ENCODE measurements at places on chromosomes 2 and 18. TPM values are rescaled to one million over a fixed set of nuclear protein-coding genes. Genes with fewer than 3 reads are reported as not detected.

DNA sequence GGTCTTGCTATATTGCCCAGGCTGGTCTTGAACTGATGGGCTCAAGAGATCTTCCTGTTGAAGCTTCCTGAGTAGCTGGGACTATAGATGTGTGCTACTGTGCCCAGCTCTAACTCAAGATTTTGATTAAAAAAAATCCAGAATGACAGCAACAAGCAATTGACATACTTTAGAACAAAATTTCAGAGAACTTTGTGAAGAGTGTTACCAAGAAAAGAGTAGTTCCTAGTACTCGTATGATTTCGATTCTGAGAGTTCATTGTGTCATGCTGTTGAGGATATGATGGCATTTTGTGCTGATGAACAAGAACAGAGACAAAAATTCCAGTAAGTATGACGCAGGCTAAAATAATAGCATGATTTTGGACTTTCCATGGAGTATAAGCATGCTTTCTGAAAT lies 90.2 kb upstream of the TWSG1 start:
- H3K4me1 ChIP-seq = peaks cover 25% of the 10 kb centered on the region
- peak overlapping the region; percentile 51 for H3K27ac ChIP-seq
- peaks cover 52% of the 10 kb centered on the region for H3K36me3 ChIP-seq
- DNase-seq = no peak
- no peak overlapping the region for H3K4me3 ChIP-seq
- no peaks in the 10 kb centered on the region for H3K27me3 ChIP-seq

UGT1A4 gene
- not detected for total RNA-seq

CHAC2 gene
- total RNA-seq = 10.3 TPM

DNA sequence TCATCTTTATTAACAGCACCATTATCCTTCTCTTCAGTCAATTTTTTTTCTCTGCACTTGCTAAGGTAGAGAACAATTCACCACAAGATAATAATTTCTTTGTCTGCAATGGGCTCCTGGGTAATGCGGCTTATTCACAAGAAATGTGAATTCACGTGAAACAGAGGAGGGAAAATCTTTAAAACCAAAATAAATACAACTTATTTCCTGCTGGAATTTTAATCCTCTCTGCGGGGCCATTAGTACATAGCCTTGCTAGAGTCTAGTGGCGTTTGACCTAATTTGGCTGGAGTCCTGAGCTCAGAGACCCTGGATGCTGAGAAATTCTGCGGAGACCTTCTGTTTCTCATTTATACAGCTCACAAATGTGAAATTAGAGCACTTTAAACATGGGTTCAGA lies 319.3 kb upstream of the MMADHC start:
- no peaks in the 10 kb centered on the region for H3K36me3 ChIP-seq
- no peaks in the 10 kb centered on the region for H3K4me1 ChIP-seq
- no peak overlapping the region for H3K27ac ChIP-seq
- H3K27me3 ChIP-seq = no peaks in the 10 kb centered on the region

PKDCC gene
- total RNA-seq = not detected

- no peak overlapping the region for H3K27ac ChIP-seq
- H3K27me3 ChIP-seq = no peaks in the 10 kb centered on the region
- H3K36me3 ChIP-seq = no peaks in the 10 kb centered on the region
Observed at GRCh38 chr18:12497296-12497695, 89.6 kb downstream of the PRELID3A start.

LIMS2 gene
- 15.0 TPM for total RNA-seq

DNA sequence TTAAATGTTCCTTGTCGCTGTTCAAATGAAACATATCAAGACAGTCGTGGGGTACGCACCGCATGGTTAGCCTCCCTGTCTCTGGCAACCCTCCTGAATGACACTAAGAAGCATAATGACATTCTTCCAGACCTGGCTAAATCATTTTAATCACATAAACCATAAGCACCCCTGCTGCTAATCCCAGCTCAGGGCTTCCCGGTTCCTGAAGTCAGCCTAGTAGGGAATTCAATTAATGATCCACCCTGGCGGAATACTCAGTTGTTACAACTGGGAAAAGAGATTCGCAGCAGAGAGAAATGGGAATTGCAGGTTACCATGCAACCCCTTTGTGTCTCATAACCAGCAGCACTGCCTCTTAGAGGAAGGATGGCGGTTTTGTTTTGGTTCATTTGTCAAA lies 200.8 kb upstream of the AGAP1 start:
- no peak overlapping the region for H3K27ac ChIP-seq
- H3K4me1 ChIP-seq = no peaks in the 10 kb centered on the region
- H3K4me3 ChIP-seq = no peak overlapping the region
- H3K36me3 ChIP-seq = no peaks in the 10 kb centered on the region

Data from activated CD4-positive, alpha-beta memory T cell treated with anti-CD3 and anti-CD28 coated beads, Interleukin-2, amount 10 ng/mL, durations not matched to agents 7 days and 5 days (primary cell).